Aortic smooth muscle cell (primary cell): ENCODE measurements at places on chromosomes 4 and X. TPM values are rescaled to one million over a fixed set of nuclear protein-coding genes. Genes with fewer than 3 reads are reported as not detected.

Gene NDNF
- 0.25 TPM in 1 of 2 replicates, not detected in the other for total RNA-seq

Gene MAGEA4
- not detected in 2 replicates for total RNA-seq

Gene CXCL13
- total RNA-seq = not detected in 2 replicates

Gene CLIC2
- 1.9 and 2.4 TPM in 2 replicates for total RNA-seq

Gene MAGEB1
- total RNA-seq = not detected in 2 replicates

Gene AWAT2
- total RNA-seq = 0.06 and 0.13 TPM in 2 replicates

Gene DIPK2B
- 0.50 and 0.53 TPM in 2 replicates for total RNA-seq

Gene ALAS2
- not detected in 2 replicates for total RNA-seq

Gene WDR19
- 25.8 and 36.1 TPM in 2 replicates for total RNA-seq

Gene FGB
- not detected in 2 replicates for total RNA-seq

Gene SHROOM4
- 2.4 and 3.0 TPM in 2 replicates for total RNA-seq

Gene TMEM47
- 115 and 148 TPM in 2 replicates for total RNA-seq

Gene P2RY4
- total RNA-seq = 0.19 TPM in 1 of 2 replicates, not detected in the other

Gene ANXA3
- total RNA-seq = 5.0 and 5.5 TPM in 2 replicates

Gene PSAPL1
- total RNA-seq = not detected in 2 replicates

Gene ARHGAP24
- total RNA-seq = 42.5 and 53.0 TPM in 2 replicates

Gene VEGFD
- 0.37 and 0.40 TPM in 2 replicates for total RNA-seq

Gene PIM2
- 2.7 and 3.3 TPM in 2 replicates for total RNA-seq

Gene DGKK
- total RNA-seq = not detected in 2 replicates

Gene GCNA
- 1.7 and 2.7 TPM in 2 replicates for total RNA-seq

Gene PDGFRA
- 636 and 742 TPM in 2 replicates for total RNA-seq

Gene GPRIN3
- 0.19 and 0.53 TPM in 2 replicates for total RNA-seq
